Stimulated activated CD4-positive, alpha-beta T cell treated with anti-CD3 and anti-CD28 coated beads, Interleukin-12 subunit alpha, Interleukin-12 subunit beta, amount 100 ng/mL, for 24 hours (primary cell): ENCODE measurements at places on chromosomes 1 and 21.

DNA sequence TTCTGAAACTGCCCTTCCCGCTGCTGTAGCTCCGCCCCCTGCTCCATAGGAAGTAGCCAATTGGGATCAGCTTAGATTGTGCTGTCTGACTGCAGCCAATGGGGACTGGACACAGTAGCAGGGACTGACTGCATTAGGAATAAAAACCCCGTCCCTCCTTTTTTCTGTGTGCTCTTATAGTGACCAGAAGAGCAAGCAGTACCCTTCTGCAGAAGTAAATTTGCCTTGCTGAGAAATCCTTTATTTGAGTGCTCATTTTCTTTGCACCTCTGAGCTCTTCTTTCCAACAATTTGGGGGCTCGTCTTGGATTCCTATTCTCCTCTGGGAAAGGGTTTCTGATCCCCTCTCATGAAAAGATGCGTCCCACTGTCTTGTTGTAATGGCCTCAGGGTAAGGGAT is 16.2 kb downstream of the OR2L13 start:
- DNase-seq: no peak

DNA sequence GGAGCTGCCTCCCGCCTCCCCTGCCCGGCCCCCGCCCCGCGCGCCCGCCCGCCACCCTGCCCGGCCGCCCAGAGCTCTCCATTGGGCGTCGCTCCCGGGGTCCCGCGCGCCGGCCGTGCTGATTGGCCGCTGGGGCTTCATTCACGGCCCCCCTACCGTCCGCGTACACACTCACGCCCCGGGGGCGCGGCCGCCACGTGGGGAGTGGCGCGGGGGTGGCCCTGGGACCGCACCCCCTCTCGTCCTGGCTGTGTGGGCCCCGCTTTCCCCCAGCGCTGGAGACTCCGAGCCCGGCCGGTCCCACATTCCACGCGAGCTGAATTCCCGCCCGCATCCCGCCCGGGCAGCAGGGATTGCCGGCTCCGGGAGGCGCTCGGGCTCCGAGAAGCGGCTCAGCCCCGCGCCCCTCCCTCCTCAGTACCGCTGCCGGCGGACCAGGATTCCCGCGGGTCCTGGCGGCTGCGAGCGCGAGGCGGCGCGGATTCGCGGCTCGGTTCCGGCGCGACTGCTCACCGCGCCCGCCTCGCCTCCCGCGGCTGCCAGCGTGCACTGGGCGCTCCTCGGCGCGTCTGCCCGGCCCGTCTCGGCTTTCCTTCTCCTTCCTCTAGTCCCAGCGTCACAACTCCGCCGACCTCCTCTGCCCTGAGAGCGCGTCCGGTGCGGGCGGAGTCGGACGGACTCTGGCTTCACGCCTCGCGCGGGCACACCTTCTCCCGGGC is 450 bp upstream of the POU3F1 start:
- DNase-seq: peak; percentile 73

DNA sequence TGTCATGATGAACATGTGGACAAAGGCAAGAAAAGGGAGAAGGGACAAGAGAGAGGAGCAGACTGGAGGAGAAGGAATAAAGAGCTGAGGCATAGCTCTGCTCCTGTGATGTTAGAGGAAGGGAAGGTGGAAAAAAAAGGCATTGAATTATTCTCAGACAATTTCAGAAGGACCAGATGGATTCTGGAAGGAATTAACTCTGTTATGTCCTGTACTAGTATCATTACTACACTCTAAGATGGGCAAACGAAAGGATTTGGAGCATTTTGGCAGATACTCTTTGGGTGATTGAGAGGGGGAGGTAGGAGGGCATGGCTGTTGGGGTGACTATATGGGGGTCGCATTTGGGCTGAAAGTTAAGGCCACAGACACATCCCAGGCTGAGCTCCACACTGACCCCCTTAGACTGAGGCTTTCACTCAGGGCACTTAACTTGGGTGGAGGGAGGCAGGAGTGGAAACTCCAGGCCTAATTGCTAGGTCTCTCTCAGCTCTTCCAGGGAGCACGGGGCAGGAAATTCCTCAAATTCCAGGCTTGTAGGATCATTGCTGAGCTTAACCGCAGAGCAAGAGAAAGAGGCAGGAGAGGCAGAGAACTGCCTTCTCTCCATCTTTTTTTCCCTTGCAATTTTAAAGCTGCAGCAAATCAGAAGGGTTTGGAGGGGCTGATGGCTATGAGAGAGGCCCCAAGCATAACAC is 25.9 kb downstream of the KIRREL1 start:
- no peak for DNase-seq

DNA sequence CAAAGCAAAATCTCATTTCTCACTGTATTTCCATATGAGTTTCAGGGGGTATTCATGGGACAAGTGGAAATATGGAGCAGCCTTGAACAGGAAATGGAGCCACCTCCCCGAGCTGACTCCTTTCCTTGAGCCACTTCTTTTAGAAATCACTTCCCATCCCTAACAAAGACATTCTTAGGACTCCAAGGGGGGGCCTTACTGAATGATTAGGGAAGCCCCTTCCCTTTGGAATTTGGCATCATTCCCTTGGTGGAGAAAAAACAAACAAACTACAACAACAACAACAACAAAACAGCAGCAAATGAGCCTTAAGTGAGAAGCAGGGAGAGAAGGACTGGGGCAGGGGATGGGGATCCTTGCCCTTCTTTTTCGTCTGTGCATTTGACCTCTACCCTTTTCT is 278.3 kb downstream of the ZNF648 start:
- no peak for DNase-seq

GRCh38 chr1:210302501-210302900 is 26.2 kb upstream of the HHAT start:
- no peak for DNase-seq

- no peak for DNase-seq
Observed at GRCh38 chr1:156858959-156859522, at the start of gene INSRR. INSRR (minus strand) TSS chr1:156859117; CDS start chr1:156858621, 496 bp downstream.

- DNase-seq: no peak
Observed at GRCh38 chr1:66298464-66298863, 235.5 kb upstream of the SGIP1 start.

- no peak for DNase-seq
Observed at GRCh38 chr1:39898648-39899603, 2.8 kb downstream of the MYCL start.
